Body of pancreas (tissue), 4 donors: ENCODE measurements at places on chromosomes 13 and 19. TPM values are rescaled to one million over a fixed set of nuclear protein-coding genes. Genes with fewer than 3 reads are reported as not detected.

SULT2B1 gene
- total RNA-seq, result not detected

GRCh38 chr13:98752467-98753290 lies at the start of gene SLC15A1:
Gene SLC15A1 (minus strand): TSS chr13:98752672. CDS start chr13:98752598, 74 bp downstream.
- DNase-seq, result peak; percentile 37
- H3K4me3 ChIP-seq, result peak within 1 kb of the TSS; percentile 3
- peaks cover 6% of the 10 kb centered on the region for H3K27me3 ChIP-seq
- H3K36me3 ChIP-seq, result no peaks in the 10 kb centered on the region
- H3K4me1 ChIP-seq, result peaks cover 15% of the 10 kb centered on the region
- peak within 1 kb of the TSS; percentile 71 for H3K27ac ChIP-seq

DNA sequence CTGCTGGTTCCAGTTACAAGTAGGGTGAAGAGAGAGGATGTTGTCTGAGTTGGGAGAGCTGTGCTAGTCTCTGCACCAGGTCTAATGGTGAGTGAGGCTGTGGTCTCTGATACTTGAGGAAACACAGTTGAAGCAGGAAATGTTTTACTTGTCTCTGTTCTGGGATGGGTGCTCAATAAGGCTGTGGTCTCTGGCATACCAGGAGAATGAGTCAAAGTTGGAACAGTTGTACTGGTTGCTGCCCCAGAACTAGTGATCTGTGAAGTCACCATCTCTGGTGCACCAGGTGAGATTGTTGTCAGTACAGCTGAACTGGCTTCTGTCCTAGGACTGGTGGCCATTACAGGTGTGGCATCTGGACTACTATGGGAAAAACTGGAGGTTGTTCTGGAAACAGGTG lies 74.7 kb downstream of the MUC16 start:
- DNase-seq, result no peak
- H3K36me3 ChIP-seq, result no peaks in the 10 kb centered on the region
- H3K27me3 ChIP-seq, result no peaks in the 10 kb centered on the region
- no peaks in the 10 kb centered on the region for H3K4me1 ChIP-seq

GRCh38 chr13:111051041-111051725 lies 63.9 kb upstream of the ARHGEF7 start:
- no peaks in the 10 kb centered on the region for H3K36me3 ChIP-seq
- no peak overlapping the region for H3K27ac ChIP-seq
- no peak overlapping the region for H3K4me3 ChIP-seq
- no peak for DNase-seq
- no peaks in the 10 kb centered on the region for H3K27me3 ChIP-seq

DNA sequence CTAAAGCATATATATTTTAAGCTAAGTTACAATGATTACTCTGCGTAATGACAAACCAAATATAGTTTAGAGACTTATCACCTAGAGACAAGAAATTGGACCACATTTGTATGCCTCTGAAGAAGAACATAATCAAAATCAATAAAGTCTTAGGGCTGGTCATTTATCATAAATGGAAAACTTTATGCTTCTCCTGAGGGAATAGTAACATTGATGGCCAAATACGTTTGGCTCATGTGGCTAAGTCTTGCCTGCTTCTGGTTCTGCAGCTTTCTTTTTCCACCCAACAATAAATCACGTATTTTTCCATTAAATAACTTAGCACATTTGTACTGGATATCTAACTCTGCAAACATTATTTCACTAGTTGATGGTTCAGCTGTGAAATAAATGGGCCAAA lies 458.4 kb downstream of the SLITRK1 start:
- no peaks in the 10 kb centered on the region for H3K36me3 ChIP-seq
- no peaks in the 10 kb centered on the region for H3K4me1 ChIP-seq
- H3K27ac ChIP-seq, result no peak overlapping the region
- no peak for DNase-seq

GRCh38 chr13:86601351-86601750 lies 802.1 kb upstream of the SLITRK6 start:
- no peaks in the 10 kb centered on the region for H3K36me3 ChIP-seq
- no peak overlapping the region for H3K4me3 ChIP-seq
- H3K4me1 ChIP-seq, result no peaks in the 10 kb centered on the region
- no peak for DNase-seq

NFIC gene
- total RNA-seq, result 186 TPM

HAUS8 gene
- 2.3 TPM for total RNA-seq

RNF17 gene
- 1.6 TPM for total RNA-seq

GRCh38 chr13:46586751-46587514 lies 34.0 kb downstream of the LRCH1 start:
- peaks cover 29% of the 10 kb centered on the region for H3K4me1 ChIP-seq
- no peaks in the 10 kb centered on the region for H3K27me3 ChIP-seq
- no peaks in the 10 kb centered on the region for H3K36me3 ChIP-seq
- no peak for DNase-seq

DNA sequence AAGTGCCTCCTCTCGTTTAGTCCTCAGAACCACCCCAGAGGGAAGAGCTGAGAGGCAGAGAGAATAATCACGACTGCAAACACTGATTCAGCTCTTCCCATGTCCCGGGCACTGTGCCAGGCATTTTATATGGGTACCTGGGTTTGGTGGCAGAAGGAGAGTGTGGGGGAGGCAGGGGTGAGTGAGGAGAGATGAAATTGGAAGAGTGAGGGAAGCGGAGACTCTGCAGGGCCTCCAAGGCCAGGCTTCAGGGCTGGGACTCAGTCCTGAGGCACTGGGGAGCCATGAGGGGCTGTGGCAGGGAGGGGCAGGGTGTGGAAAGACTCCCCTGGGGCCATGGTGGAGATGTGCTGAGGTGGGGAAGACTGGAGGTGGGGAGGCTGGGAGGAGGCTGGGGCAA lies 8.7 kb downstream of the SYNGR4 start:
- H3K4me3 ChIP-seq, result no peak overlapping the region
- H3K27me3 ChIP-seq, result no peaks in the 10 kb centered on the region
- H3K4me1 ChIP-seq, result peaks cover 12% of the 10 kb centered on the region
- H3K27ac ChIP-seq, result no peak overlapping the region
- H3K36me3 ChIP-seq, result no peaks in the 10 kb centered on the region
- peak; percentile 62 for DNase-seq

DNA sequence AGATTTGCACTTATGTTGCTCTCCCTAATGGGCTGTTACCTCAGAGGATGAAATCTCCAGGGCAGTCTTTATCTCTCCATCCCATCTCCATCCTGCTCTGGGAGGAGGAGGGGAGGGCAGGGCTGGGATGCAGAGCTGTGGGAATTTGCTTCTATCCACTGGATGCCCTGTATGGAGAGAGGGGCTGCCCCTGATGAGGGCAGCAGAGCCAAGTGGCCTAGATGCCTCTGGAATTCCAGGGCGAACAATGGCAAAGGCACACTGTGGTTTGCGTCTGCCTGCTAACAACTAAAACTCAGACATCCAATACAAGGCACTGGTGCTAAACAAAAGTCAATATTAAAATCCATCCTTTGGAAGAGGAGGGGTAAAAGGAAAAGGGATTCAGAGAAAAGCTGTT lies 165.1 kb downstream of the COG6 start:
- DNase-seq, result no peak
- no peak overlapping the region for H3K27ac ChIP-seq
- H3K27me3 ChIP-seq, result no peaks in the 10 kb centered on the region
